ENCODE measurements at places on chromosomes 5 and 9.

DNA sequence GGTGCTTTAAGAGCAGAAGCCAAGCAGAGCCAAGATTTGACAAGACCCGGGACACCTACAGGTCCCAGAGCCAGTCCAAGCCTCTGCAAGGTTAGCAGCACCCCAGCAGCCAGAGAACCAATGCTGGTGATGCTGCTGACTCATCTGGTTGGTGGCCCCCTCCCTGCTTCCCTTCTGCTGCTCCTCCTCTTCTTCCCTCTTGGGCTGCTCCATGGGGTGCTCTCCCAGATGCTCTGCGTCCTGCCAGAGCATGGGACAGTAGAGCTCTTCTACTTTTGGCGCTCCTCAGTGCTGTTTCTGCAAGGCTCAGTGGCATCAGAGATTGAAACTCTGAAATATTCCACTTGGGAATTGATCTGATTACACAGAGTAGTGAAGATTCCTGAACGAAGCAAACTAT, 76.1 kb upstream of the SAP30L start:
- no peak for DNase-seq

DNA sequence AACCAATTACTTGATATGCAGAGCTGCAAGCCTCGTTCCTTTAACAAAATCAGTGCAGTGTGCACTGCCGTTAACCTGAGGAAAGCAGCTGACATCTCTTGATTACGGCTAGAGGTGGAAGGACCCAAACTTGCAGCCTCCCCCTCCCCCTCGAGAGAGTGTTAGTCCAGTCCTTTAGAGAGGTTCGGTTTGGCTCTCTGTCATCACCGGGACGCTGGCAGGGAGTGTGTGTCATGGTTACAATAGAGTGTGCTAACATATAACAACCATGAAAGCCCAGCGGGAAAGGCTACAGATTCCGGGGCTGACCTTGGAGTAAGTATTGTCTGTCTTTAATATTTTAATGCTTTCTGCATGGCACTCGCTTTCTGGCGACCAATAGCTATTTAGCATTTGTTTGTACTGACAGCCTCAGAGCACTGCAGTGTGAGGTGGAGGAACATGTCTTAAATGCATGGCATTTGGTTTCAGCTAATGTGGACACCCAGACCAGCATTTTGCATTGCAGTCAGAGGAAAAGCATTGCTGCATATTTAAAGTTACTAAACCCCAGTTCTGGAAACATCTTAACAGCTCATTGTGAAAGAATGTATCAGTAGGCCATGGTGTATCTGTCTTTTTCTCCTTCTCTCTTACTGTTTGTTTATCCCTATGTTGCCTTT, 237.5 kb downstream of the CD180 start:
- no peak for DNase-seq

GRCh38 chr9:134617246-134617645, 24.4 kb upstream of the COL5A1 start:
- DNase-seq, result no peak

- no peak for DNase-seq
Observed at GRCh38 chr5:171629628-171630349, 155.8 kb upstream of the SMIM23 start.

Data from stimulated activated CD8-positive, alpha-beta memory T cell treated with anti-CD3 and anti-CD28 coated beads, Interleukin-4, amount 100 ng/mL, for 1 hour (primary cell).